SIG-M5 (cell line): ENCODE measurements at places on chromosomes 3 and 15.

GRCh38 chr15:74802862-74803447, 9.7 kb upstream of the LMAN1L start:
- DNase-seq = no peak

DNA sequence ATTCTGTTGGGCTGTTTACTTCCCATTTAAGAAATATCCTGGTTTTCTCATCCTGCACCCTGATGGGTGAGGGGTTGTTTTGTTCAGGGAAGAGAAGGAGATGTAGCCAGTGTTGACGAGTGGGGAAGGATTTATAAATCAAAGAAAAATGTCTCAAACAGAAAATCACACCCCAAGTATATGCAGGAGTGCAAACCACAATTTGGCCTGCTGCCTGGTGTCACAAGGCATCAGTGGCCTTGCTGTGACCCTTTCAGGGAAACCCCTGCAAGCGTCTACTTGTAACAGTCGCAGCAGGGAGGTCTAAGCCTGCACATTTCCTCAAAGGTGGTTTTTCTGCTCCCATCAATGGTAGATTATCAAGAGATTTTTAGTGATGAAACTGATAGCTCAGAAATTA, 132.6 kb upstream of the LRRN1 start:
- no peak for DNase-seq

DNA sequence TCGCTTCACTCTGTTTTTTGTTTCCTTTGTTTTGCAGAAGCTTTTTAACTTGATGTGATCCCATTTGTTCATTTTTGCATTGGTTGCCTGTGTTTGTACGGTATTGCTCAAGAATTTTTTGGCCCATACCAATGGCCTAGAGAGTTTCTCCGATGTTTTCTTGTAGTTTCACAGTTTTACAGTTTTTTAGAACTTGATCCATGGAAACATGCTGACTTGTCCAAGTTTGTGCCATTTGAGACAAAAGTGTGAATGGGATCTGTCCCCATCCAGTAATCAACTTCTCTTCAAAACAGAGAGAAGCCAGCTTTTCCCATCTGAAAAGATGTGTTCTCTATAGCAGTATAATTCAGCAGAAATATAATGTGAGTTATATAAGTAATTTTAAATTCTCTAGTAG, 266.5 kb upstream of the LRTM1 start:
- DNase-seq = no peak

DNA sequence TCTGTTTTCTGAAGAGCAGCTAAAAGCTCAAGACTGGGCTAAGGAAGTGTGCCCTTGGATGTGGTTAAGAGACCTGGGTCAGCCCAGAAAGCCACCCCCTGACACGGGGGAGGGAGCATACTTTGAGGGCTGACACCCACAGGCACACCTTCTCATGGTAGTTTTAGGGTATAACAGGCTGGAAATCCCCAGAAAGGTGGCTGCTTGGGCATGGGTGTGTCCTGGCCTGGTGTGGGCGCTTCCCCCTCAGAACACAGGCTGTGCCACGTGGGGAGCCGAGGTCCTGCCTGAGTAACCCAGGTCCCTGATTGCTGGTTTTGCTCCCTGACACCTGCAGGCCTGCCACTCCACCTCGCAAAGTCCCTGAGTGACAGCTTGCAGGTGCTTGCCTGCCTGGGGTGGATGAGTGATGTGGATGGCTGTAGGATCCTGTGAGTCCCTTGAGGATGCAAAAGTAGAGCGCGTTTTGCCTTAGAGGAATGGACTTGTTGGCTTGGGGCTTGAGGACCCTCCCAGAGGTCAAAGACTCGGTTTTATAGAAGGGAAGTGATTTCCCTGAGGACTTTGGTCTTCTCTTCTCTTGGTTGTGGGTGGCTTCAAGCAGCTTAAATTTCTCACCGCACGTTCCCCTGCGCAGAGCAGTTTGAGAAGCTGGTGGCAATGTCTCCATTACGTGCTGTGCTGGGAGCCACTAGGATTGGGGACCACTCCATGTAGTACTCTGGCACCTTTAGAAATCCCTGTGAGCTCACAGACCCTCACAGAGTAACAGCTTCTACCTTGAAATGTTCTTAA, 94.4 kb downstream of the DNASE1L3 start:
- DNase-seq = no peak

DNA sequence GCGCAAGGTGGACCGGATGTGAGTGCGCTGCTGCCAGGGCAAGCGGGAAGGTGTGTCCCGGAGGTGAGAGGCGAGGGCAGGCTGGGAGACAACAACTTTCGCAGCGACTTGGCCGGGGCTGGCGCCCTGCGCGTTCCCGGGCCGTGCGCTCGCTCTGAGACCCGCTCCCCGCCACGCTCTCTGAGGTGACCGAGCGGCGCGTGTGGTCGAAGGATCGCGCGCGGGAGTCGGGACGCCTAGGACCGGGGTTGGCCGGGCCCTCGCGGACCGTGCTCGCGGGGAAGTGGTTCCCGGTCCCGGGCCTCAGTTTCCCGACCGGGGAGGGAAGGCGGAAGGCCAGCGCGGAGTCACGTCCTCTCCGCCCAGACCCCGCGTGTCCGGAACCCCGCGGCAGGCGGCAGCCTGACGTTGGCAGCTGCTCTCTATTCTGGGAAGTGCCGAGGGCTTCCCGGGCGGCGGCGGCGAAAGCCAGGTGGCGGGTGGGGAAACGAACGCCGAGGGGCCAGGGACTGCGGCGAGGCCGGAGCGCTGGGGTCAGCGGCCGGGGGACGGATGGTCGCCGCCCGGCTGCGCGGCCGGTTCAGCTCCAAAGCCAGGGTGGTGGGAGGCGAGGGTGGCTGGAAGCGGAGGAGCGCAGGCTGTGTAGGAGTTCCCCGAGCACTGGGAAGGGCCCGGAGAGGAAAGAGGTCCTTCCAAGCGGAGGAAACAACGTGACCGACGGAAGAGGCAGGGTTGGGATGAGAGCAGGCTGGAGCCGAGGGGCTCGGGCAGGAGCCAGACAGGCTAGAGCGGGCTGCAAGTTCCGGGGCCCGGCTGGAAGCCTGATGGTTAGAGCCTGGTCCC, 1.0 kb upstream of the IGF2BP2 start:
- no peak for DNase-seq

DNA sequence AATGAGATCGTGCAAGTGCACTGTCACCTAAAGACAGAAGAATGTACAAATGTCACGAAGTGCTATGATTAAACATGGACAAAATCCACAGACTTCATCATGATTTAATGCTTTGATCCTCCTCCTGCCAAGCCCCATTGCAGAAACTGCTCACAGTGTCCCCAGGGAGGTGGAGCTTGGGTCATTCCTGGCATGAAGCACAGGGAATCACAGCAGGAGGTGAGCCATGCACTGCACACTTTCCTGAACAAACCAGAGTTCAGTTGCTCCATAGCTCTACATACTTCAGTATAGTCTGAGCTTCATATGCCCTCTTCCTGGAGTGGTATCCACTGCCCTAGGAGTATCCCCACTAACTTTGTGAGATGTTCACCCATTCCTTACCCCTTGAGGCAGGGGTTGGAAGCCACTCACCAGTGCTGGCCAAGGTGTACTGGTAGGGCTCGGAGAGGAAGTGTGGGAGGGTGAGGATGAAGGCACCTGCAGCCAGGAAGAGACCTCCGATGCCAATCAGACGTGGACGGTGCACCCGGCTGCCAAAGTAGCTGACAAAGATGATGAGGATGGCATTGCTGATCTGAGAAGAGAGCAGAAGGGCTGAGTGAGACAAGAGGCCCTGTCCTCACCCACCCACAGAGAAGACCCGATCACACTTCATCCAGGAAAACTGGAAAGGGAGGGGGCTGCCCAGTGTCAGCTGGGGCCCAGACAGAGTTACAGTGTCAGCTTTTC, 56.3 kb downstream of the SLCO2A1 start:
- no peak for DNase-seq

GRCh38 chr15:90697175-90697574, 20.0 kb upstream of the BLM start:
- DNase-seq = no peak

DNA sequence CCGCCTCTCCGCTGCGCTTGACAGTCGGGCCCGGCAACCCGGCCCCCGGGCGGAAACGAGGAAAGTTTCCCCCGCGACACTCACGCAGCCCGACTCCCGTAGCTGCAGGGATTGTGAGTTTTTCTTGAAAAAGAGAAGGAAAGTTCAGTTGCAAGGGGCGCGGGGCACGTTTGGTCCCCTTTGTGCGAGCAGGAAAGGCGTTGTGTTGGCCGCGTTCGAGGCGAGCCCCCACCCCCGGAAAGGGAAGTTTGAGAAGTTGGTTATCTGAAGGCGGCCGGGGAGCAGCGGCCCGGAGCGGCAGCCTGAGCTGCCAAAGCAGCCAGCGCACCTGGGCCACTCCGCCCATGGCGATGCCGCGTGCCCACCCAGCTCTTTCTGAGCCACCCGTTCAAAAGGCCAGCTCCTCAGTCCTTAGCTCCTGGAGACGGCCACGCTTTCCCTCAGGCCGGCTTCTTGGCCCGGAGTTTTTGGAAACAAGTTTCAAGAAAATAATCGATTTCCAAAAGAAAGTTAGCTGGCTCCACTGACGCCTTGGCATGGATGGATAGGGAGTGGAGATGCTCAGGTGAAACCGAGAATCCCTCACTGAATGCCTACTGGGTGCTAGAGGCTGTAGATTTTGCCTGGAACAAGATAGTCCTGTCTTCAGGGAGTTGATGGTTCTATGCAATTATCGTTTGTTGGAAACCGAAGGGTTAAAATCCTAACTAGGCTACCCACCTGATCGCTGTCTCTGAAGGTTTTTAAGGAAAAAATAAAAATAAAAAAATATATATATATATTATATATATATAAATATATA, 832 bp downstream of the TGFBR2 start:
- no peak for DNase-seq

DNA sequence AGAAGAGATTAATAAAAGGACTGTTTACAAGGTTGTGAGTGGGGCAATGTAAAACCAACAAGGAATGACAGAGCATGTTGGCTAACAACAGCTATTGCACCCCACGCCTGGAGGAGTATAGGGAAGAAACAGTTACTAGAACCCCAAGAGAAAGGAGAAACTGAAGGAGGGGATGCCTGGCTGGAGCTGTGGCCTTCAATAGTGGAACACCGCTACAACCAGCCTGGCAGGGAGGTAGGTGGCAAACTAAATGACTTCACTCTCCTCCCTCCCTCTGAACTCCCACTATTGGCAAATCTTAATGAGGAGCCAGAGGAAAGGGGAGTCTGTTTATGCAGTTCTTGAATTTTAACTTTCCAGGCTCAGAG, 7.2 kb upstream of the CD47 start:
- no peak for DNase-seq

DNA sequence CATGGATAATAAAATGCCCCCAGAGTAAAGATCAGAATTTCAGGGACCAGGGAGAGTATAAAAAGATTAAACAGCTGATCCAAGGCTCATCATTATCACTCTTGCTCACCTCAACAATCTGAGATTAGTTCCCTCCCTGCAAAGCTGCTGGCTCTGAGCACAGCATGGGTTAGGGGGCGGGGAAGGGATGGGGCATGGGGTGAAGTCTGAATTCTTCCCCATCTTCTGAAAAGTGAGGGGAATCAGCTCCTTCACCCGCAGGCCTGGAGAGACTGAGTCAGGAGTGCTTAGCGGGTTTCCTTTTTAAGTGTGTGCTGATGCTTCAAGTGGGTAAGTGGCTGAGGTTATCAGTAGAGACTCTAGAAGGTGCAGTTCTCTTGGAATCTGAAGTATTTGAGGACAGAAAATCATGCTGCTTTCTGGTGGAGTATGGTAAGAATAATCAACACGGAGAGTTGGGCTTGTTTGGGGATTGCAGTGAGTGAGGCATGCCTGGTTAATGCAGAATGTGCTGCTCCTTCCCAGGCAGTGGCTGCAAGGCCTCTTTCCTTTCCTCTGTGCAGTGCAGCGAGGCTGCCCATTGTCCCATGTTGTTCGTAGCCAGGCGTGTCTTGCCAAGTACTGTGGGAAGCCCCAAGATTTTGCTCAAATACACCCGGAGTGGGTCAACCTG, 59.2 kb upstream of the TRAK1 start:
- DNase-seq = no peak

GRCh38 chr3:30855400-30856292, 38.8 kb downstream of the GADL1 start:
- no peak for DNase-seq

DNA sequence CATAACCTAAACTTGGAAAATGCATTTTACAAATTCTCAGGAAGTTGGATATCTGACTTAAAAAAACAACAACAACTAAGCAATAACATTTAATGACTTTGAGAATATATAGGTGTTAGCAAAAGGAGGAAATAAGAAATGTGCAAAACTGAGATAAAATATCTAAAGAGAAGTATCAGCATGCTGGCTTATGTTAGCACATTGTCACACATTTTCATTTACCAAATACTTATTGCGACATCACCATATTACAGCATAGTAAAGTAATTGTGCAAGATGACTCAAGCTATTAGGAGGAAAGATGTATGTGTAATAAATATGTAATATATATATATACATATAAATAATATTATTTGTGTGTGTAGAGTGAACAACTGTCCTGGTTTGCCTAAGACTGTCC, 9.2 kb downstream of the PTX3 start:
- peak; percentile 19 for DNase-seq

DNA sequence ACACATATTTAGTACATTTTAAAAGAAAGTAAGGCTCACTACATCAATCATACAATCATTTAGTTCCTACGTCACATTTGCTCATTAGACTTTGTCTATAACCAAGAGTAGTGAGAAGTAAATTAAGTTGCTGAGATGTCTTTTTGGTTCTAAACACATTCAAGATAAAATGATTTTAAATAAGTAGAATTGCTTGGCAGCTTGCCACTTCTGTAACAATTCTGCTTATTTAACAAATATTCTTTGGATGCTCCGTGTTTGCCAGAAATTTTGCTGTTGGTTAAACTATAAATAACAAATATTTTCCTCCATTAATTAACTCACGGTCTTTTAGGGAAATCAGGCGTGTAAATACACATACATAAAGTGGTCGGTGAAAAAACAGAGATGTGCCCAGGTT, 18.3 kb downstream of the SUCNR1 start:
- no peak for DNase-seq

DNA sequence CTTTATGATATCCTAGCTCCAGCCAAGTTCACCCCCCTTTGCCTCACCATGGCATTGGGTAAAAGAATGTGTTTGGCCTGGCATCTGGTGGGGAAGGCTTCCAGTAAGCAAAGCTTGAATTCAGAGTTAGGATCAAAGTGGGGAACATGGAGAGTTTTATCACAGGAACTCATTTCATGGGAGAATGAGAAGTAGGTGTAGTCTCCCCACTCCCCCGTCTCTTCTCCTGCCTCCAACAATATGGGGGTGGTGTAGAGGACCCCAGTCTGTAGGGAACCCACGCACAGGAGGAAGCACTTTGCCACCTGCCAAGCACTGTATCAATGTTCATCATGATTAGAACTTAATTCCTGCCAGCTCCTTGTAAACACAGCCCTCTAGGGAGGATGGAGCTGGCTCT, 200.5 kb downstream of the UACA start:
- DNase-seq = no peak

- no peak for DNase-seq
Measured at GRCh38 chr15:52018693-52019393, at the start of gene MAPK6. MAPK6 (plus strand) TSS chr15:52019219; CDS start chr15:52046461, 27,242 bp downstream.
